ENCODE measurements at places on chromosomes 1 and 21. TPM values are rescaled to one million over a fixed set of nuclear protein-coding genes. Genes with fewer than 3 reads are reported as not detected.

GRCh38 chr1:116345011-116345410 lies 28.0 kb upstream of the ATP1A1 start:
- no peak for DNase-seq

The MATN1 gene
- total RNA-seq, result not detected

- DNase-seq, result no peak
Observed at GRCh38 chr21:31710586-31710985, 21.3 kb downstream of the SCAF4 start.

The IL19 gene
- 0.40 TPM for total RNA-seq

DNA sequence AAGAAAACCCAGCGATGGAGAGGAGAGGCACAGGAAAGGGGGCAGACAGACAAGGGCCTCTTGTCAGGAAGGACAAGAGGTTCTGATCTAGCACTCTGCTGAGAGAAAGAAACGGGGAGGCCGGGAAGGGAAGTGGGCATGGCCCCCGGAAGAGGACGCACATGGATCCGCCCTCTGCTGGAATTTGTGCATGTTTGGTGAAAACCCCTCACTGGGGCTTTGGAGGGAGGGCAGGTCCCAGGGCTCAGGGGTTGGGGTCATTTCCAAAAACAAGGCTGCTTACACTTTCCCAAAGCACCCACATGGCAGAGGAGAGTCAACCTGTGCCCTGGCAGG lies 32.4 kb upstream of the ECE1 start:
- no peak for DNase-seq

- DNase-seq, result peak; percentile 34
Observed at GRCh38 chr1:12031039-12031980, 12.0 kb downstream of the MIIP start.

The FAM163A gene
- 0.10 TPM for total RNA-seq

The RGS16 gene
- 0.77 TPM for total RNA-seq

The AIM2 gene
- 0.69 TPM for total RNA-seq

DNA sequence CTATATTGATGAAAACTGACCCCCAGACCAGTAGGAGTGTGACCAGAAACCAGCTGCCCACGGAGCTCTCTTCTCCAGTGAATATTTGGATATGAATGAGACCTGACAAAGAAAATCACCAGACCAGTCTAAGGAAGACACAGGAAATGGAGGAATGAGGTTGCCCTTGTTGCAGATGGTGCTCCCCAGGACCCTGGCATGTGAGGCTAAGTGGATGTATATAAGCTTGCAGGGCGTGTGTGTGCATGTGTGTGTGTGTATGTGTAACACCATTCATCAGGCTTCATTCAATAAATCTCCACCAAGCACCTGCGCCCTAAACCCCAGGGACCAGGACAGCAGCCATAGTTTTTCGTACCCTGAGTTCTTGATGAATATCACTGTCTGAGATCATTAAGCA lies 14.4 kb downstream of the PHLDA3 start:
- DNase-seq, result no peak

The CFHR2 gene
- 0.27 TPM for total RNA-seq

- no peak for DNase-seq
Observed at GRCh38 chr1:8200317-8201115, 117.4 kb upstream of the SLC45A1 start.

The C1orf226 gene
- total RNA-seq, result 54.0 TPM

The GFI1 gene
- 8.7 TPM for total RNA-seq

- no peak for DNase-seq
Observed at GRCh38 chr1:9193233-9193625, 41.3 kb upstream of the H6PD start.

DNA sequence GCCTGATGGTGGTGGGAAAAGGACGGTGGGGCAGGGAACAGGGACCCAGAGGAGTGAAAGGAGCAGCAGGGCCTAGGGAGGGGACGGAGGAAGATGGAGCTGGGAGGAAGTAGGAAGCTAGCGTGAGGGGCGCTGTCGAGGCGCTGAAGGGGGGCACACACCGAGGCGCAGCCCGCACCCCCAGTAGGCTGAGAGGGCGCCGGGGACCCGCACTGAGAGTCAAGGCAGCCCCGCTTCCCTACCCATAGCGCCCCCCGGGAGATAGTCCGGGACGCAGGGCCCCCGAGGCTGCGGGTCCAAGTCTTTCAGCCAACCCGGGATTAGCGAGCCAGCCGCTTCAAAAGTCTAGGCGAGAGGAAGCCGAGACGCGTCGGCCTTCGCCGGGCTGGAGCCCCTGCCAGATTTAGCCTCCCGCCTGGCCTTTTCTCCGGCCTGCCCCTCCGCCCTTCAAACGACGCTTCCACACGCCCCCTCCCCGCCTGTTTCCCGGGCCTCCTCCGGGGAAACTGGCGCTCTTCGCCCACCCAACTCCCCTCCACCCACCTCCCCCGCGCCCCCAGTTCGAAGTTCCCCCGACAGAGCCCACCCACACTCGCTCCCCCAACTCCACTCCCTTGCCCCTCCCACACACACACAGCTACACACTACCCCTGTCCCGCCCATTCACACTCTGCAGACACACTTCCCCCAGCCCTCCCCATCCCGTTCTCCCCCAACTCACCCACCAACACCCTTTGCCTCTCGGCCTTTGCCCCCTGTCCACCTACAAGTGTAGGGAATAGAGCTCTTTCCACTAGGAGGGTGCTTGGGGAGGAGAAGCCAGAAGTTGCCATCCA lies 7.8 kb upstream of the PROX1 start:
- no peak for DNase-seq

- no peak for DNase-seq
Observed at GRCh38 chr1:26153966-26154532, 4.8 kb upstream of the FAM110D start.

The GUCA2A gene
- 195 TPM for total RNA-seq

The MRTO4 gene
- total RNA-seq, result 12.7 TPM

The ANKRD65 gene
- 2.0 TPM for total RNA-seq

Data from colonic mucosa (tissue), 4 donors.